H54 (cell line): ENCODE measurements at places on chromosomes 12 and 14.

DNA sequence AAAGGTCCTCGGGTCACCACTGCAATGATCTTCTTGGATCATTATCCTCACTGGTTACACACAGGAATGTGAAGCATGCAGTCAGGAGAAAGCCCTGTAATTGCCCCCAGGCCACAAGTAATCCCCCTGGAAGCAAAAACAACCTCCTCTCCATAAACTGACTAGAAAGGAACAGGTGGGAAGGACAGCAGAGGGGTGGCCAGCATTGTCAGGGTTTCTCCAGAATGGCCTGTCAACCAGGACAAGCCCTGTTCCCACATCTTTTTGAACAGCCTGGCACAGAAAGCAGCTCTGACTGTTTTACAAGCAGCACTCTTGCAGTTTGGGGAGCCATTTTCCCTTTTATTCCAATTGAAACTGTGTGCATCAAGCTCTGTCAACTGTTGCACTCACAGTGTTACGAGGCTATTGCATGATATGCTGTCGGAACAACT lies 36.1 kb downstream of the TMCC3 start:
- DNase-seq, result no peak

- peak; percentile 58 for DNase-seq
These were observed 144.2 kb downstream of the PLEKHA5 start for GRCh38 chr12:19273482-19274330.

DNA sequence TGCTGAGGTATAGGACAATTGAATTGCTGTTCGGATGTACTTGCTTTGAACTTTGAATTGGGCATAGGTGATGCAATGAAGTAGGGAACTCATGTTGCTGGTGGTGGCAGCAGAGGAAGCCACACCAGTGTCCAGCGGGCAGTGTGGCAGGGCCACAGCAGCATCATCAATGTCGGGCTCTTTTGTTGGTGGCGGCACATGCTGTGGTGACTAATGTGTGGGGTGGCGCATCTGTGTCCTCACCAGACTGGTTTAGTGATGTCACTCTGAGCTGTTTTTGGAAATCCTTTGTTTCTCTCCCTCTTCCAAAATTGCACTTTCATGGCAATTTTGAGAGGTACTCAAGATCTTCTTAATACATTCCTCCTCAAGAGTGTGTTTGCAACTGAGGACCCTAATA lies 187.6 kb downstream of the ETNK1 start:
- DNase-seq, result no peak

- DNase-seq, result no peak
These were observed 6.2 kb upstream of the SLC15A4 start for GRCh38 chr12:128829861-128830504.

DNA sequence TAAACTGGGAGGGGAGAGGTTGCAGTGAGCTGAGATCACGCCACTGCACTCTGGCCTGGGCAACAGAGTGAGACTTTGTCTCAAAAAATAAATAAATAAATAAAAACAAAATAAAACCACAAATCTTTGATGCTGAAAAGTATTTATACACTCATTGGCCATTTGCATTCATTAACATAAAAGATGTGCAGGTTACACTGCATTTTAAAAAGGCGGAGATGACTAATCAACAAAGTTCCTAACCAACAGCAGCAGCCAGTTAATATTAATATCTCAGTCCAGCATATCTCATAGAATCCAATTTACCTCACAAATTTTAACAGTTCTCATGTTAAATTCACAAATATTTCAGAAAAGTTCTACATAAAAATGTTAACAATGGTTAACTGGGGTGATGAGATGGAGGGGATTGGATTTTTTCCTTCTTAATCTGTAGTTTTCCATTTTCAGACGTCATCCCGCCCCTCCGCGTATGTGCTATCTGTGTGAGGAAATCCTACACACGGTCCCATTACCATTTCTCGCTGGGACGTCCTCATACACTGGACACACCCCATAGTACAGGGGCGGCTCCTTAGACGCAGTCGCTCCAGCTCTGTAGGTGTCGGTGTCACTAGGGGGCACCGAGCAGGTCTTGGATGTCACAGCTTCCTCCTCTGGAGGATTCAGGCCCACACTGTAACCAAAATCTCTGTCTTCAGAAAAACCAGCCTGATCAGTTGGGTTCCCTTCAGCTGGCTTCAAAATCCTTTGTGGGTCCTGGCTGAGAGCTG lies 7.3 kb downstream of the ANKLE2 start:
- DNase-seq, result no peak

DNA sequence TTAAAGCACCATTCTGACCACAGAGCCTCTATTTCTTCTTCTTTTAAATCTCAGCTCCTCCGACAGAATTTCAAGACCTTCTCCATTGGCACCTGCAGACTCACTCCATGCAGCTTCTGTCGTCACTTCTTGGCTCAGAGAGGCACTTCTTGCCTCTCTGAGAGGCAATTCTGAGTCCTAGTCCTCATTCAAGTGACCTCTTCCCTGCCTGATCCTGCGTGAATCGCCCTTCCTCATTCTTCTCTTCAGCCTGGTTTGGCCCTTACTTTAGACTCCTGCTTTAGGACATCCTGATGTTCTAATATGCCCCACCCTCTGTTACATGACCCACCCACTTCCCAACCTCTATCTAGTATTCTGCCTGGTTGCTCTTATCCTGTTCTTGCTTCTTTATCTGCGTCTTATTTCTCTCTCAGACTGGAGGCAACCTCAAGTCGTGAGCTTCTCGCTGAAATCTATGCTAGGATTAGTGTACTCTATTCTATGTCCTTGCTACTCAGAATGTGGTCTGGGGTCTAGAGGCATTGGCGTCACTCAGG lies 55.6 kb upstream of the CISTR start:
- no peak for DNase-seq

DNA sequence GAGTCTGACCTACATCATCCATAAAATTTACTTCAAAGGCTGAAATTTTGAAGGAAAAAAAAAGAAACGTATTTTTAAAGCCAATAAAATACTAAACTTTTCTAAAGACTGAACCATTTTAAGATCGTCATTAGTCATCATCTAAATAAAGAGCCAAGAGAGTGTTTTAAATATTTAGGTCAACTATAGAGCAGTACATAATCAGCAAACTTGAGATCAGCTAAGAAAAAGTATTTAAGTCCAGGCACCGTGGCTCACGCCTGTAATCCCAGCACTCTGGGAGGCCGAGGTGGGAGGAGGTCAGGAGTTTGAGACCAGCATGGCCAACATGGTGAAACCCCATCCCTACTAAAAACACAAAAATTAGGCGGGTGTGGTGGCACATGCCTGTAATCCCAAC lies 35.5 kb downstream of the HECTD1 start:
- DNase-seq, result no peak

DNA sequence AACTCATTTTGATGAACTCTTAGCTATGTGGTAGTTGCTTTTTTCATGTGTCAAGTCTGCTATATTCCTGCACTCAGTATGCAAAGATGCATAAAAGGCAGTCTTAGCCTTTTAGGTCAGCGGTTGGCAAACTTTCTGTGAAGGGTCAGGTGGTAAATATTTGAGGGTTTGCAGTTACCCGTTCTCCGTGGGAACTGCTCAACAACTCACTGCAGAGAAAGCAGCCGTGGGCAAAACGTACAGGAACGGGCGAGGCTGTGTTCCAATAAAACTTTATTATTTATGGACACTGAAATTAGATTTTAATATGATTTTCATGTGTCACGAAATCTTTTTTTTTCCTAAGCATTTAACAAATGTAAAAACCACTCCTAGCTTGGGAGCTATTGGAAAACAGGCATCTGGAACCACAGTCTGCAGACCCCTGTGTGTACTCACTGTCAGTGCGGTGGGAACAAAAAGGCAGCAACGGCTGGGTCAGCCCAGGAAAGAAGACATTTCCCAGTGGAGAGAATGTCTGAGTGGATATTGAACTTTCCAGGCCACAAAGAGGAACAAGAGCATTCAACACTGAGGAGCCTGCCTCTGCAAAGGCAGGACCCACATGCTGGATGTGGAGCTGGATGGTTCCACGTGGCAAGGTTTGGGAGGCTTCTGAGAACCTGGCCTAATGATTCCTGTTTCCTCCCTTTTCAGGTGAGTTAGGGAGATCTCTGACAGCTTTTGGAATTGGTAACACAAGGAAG lies 3.5 kb upstream of the ACACB start:
- no peak for DNase-seq

DNA sequence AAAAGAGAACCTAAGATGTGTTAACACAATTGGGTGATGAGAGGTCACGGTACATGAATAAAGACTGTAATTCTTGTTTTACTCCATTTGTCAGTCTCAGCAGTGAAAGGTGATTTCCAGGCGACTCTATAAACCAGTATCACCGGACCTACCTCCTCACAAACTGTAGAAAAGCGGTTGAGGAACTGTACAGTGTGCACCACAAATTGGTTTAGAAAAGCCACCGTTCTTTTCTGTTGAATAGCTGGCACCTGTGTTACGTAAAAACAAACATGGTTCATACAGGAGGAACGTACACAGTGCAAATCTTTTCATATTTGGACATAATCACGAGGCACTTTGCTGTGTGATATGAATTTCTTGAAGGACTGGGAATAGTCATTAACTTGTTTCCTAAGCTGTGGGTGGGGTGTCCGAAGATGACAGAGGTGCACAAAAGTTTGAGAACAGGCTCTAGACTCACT lies 663 bp downstream of the WASHC3 start:
- DNase-seq, result no peak

- no peak for DNase-seq
These were observed 64.1 kb upstream of the EGLN3 start for GRCh38 chr14:34014936-34015335.

- DNase-seq, result no peak
These were observed 1.2 kb downstream of the SSTR1 start for GRCh38 chr14:38208618-38209562.

DNA sequence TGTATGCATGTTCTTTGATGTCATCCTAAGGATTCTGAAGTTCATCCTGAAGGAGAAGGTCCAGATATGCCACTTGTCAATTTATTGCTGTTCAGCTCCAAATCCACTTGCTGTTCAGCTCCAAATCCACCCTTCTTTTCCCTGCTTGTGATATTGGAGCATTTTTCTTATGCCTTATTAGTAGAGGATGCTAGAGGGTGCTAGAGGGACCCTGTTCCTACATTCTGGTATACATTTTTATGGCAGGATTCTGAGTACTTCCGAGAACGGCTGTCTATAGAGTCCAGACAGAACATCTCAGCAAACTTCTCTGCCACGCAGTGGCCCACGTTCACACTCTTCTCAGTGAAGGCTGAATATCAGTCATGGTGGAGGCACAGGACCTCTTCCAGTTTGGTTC lies 406.7 kb downstream of the NOVA1 start:
- no peak for DNase-seq

DNA sequence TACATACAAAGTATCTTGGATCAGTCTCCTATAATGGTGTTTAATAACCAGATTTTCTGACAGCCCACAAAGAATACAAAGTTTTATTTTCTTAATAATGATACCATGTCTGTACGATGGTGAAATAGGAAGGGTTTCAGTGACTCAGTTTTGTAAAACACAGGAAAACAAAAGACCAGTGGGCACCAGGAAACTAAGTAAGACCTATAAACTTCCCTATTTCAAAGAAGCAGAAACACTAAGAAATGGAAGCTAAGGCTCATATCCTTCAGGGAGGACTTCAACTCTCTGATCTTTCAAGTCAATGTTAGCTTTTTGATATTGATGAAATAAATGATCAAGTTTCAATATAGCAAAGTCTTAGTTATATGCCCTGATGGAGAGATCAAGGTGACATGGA lies 196.0 kb downstream of the DUSP6 start:
- DNase-seq, result no peak

GRCh38 chr12:88684610-88685009 lies 104.3 kb upstream of the KITLG start:
- DNase-seq, result no peak

DNA sequence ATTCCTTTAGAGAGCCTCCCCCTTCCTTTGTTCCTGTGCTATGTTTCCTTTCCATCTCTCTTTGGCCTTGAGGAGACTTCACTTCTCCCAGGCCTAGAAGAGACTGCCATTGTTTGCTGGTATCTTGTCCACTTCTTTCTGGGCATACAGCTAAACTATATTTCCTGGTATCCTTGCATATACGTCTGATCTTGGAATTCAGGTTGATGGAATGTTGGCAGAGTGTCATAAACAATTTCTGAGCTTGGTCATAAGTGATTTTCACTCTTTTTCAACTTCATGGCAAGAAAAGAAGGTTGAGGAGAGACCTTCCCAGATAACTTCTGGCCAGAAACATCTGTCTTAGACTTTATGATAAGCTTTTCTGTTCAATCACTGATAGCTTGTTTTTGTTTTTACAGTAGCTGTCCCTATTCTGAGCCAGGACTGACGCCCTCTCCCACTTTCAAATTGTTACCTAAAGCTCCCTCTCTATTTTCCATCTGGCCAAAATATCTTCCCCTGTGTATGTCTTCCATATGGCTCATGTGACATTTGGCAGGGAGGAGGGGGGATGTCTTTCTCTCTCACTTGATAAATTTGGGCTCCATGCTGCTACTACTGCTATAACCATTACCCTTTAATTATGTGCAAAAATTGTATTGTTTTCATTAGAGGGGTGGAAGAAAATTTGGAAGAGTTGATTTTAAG lies 457.0 kb downstream of the ADAMTS20 start:
- no peak for DNase-seq

DNA sequence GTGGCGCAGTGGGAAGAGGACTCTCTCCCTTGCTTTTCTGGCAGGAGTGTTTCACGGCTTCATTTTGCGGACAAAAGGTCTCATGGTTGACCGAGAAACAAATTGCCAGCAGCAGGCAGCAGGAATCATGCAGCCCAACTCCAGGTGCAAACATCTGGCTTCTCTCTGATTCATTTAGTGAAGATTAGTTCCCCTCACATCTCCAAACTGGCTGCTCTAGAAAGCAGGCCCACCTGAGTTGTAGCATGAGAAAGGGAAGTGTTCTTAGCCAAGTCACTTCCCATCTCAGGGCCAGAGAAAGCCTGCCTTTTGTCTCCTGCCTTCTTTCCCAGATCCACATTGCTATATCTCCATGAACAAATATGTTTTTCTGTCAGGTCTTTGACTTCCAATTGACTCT lies 120.8 kb upstream of the CCDC196 start:
- no peak for DNase-seq

GRCh38 chr14:34050606-34051005 lies 99.7 kb upstream of the EGLN3 start:
- no peak for DNase-seq
